Nucleus accumbens (tissue), 56 donors: ENCODE measurements at places on chromosomes 11 and 22.
A peak's percentile ranks its signal among the peaks of the same experiment; 100 is the strongest.

DNA sequence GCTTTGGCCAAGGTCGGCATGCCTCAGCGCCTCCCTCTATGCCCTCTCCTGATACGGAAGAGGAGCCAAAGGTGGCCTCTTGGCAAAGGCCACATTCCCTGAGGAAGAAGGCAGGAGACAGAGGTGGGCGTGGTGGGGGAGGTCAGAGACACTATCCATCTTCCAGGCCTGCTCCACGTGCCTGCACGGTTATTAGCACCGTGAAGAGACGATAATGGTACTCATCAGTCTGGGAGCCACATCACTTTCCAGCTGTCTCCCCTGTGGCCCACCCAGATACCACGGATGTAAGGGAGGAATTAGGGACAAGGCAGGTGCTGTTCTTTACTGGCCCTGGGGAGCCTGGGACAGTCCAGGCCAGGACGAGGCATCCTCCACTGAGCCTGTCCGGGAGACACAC lies 354.3 kb downstream of the MN1 start:
- no peak for DNase-seq

DNA sequence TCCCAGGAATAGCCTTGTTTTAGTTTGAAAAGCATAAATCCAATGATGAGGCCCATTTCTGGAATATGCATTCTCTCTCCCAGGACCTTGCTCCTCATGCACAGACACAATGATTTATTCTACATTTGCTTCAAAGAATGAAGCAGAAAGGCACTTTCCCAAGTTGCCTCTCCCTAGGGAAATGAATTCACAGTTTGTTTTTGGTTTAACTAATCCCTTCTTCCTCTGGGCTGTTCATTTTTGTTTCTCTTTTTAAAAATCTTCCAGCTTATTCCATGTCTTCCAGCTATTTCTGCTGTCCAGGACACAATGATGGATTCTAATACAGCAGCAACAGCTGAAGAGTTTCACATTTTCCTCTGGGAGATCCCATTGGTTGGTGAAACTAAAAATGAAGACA lies 1529.2 kb upstream of the TENM4 start:
- no peak for DNase-seq

GRCh38 chr11:120780239-120780638 lies 243.7 kb upstream of the TBCEL start:
- DNase-seq = no peak

GRCh38 chr11:63871962-63872799 lies 33.3 kb downstream of the MARK2 start:
- DNase-seq = peak; percentile 77

DNA sequence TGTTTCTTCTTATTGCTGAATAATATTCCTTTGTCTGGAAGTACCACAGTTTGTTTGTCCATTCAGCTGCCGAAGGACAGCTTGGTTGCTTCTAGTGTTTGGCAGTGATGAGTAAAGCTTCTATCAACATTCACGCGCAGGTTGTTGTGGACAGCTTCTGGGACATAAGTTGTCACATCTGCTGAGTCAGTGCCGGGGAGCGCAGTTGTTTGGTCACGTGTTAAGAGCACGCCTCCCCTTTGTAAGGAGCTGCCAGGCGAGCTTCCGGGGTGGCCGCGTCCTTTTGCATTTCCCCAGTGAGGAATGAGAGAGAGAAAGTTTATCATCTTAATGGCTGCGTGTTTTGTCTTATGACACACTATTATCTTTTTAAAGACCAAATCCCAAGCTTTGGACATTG lies 30.3 kb downstream of the SAMM50 start:
- DNase-seq = no peak

GRCh38 chr22:19730655-19731360 lies 7.5 kb downstream of the GP1BB start:
- DNase-seq = no peak

DNA sequence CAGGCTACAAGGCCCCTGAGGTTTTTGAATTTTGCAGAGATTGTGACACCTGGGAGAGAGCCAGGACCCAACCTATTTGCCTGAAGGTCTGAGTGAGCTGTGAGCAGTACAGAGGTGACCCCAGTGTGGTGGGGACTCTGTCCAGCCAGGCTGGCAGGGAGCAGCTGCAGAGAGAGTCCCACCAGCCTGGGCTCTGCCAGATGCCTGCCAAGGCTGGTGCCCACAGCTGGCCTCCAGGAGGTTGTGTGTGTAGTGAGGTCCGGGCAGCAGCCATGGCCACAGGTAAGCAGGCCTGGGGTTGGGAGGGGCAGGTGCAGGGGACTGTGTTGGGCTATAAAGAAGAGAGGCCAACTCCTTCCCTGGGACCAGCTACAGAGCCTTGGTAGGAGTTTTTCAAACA lies 144.8 kb downstream of the CRYBB2 start:
- no peak for DNase-seq

- DNase-seq = peak; percentile 65
These were observed 20.8 kb upstream of the TXNRD2 start for GRCh38 chr22:19962246-19962908.

- no peak for DNase-seq
These were observed 15.4 kb downstream of the P2RY6 start for GRCh38 chr11:73287400-73288101.

GRCh38 chr22:25030636-25031035 lies 78.1 kb downstream of the KIAA1671 start:
- no peak for DNase-seq

- no peak for DNase-seq
These were observed 2.4 kb downstream of the LARGE1 start for GRCh38 chr22:33917744-33918406.

DNA sequence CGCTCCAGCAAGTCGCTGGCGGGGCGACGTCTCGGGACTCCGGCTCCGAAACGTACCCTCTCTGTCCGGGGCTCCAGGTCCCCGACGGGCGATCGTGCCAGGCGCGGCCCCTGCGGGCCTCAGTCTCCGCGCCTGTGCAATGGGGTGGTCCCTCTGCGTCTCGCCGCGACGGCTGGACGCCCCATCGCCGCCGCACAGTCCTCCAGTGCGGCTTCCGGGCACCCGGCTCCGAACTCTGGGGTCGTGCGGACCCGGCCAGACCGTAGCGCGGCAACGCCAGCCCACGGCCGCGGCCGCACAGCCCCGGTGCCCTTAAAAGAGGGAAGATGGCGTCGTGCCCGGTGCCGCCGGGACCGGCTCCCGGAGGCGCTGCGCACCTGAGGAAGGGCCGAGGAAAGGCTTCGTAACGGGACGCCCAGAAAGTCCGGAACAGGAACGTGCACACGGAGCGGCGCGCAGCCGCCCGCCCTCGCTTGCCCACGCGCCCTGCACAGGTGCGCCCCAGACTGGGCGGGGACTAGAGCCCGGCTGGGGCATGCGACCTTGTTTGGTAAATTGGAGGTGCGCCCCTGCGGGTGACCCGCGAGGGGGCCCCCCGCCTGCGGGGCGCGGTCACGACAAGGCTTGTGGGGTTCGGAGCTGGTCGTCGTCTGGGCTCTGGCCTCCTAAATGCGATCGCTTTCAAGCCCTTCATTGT lies 525 bp downstream of the BIK start:
- DNase-seq = no peak

DNA sequence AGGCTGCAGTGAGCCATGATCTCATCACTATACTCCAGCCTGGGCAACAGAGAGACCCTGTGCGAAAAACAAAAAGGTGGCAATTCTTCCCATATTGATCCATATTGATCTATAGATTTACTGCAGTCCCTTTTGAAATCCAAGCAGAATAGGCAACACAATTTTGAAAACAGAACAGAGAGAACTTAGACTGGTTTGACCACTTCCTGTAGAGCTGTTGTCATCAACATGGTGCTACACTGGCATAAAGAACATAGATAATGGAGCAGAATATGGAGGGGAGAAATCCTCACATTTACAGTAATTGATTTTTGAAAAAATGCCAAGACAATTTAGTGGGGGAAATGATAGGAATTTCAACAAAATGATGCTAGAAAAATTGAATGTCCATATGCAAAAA lies 34.1 kb downstream of the GRK3 start:
- DNase-seq = no peak

- DNase-seq = no peak
These were observed 6.1 kb downstream of the CARNS1 start for GRCh38 chr11:67421430-67422031.

DNA sequence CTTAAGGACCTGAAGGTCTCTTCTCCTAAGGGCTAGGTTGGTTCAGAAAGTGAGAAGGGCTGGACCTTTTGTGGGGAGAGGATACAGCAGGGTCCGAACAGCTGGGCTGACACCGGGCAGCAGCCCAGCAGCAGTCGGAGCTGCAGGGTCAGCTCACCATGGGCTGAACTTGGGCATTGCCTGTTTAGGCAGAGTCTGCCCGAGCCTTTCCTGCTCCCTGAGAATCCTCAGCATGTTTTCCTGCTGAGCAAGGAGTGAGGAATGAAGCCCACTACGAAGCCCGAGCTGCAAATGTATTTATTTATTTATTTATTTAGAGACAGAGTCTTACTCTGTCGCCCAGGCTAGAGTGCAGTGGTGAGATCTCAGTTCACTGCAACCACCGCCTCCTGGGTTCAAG lies 83.9 kb downstream of the PTPRJ start:
- no peak for DNase-seq

- no peak for DNase-seq
These were observed 26.7 kb downstream of the ALG8 start for GRCh38 chr11:78112582-78113275.

- DNase-seq = no peak
These were observed 129.0 kb downstream of the NECTIN1 start for GRCh38 chr11:119599864-119600541.

DNA sequence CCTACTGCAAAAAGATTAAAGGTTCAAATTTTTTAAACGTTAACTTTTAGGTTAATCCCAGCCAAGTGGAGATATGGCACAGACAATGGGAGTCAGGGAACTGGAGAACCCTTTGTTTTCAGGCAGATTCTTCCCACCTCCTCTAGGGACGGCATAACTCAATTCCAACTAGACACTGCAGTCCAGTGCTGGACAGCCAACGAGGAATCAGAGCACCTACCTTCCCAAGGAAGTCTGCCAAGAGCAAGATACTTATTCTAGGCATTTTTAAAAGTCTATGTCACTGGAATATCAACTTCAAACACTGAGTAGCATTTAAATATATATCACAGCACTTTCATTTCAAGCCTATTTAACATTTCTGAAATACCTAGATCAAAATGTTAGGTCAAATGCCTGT lies 7.3 kb downstream of the CADM1 start:
- DNase-seq = no peak

- no peak for DNase-seq
These were observed 819.8 kb downstream of the OPCML start for GRCh38 chr11:132712466-132712865.

GRCh38 chr11:57904376-57904775 lies 119.3 kb upstream of the OR9Q1 start:
- no peak for DNase-seq

GRCh38 chr22:44760476-44760875 lies 8.1 kb downstream of the ARHGAP8 start:
- DNase-seq = no peak

GRCh38 chr22:49023879-49024774 lies 803.5 kb downstream of the BRD1 start:
- no peak for DNase-seq

DNA sequence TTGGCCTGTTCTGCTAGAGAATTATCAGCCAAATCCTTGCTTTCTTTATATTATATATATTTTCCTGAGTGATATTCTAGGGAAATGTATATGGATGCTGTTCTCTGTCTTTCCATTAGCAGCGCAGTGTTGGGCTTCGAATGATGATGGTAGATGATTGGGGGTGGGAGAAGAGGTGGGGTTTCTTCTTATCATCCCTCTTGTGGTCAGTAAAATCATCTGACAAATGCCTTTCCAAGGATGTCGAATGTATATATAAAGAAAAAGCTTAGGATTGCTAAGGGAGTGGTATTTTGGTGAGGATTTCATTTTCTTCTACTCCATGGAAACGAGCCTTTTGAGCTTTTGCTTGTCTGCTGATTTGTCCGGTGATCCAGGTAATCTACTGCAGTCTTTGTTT lies 48.9 kb downstream of the ARHGEF12 start:
- no peak for DNase-seq

DNA sequence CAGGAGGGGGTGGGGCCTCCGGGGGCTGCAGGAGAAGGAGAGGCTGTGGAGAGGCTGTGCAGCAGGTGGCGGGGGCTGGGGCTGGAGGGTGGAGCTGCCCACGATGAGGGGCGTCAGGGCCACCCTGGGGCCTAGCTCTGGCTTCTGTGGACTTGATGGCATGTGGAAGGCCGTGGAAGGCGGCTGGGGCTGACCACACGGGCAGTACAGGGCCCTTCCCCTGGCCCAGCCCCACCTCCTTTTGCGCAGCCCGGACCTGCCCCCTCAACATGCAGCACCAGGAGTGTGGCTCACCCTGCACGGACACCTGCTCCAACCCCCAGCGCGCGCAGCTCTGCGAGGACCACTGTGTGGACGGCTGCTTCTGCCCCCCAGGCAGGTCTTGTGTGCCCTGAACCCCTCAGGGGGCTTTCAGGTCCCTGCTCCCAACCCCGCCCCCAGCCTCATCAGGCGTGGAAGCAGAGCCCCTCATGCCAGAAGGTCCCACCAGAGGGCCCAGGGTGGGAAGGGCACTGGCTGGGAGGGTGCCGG lies 6.1 kb downstream of the MUC5B start:
- DNase-seq = no peak

GRCh38 chr11:3225159-3225758 lies 6.6 kb upstream of the MRGPRG start:
- no peak for DNase-seq
